ENCODE measurements at places on chromosomes 7 and 10.
A peak's percentile ranks its signal among the peaks of the same experiment; 100 is the strongest.

DNA sequence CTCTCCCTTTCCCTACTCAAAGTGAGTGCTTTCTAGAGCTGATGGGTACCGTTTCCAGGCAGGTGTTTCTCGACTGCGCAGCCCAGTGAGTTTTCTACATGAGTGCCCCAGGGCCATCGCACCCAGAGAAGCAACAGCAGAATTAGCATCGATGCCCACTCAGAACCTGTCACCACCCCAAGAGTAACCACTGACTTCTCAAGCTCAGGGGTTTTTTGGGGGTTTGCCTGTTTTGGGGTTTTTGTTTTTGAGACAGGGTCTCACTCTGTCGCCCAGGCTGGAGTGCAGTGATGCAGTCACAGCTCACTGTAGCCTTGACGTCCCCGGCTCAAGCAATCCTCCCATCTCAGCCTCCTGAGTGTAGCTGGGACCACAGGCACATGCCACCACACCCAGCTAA is 25.7 kb downstream of the SNX8 start:
- DNase-seq: no peak

DNA sequence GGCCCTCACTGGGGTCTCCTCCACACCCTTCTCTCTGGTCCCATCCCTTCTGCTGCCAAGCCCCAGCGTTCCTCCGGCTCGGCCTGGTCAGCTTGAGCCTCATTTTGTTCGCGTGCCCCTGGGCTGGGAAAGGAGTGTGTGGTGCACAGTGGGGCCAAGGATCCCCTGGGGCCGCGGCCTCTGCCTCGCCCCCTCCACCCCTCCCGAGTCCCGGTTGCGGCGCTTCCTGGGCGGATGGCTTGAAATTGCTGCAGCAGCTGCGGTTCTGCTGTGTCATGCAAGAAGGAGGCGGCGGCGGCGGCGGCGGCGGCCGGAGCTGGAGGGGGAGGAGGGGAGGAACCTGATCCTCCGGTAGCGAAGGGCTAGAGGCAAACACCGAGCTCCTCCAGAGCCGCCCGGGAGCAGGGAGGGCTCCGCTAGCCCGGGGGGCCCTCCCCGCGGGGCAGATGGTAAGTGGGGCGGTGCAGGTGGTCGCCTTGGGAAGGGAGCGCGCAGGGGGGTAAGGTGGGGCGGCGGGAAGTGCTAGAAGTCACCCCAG is 217.8 kb upstream of the MKLN1 start:
- peak; percentile 90 for DNase-seq

DNA sequence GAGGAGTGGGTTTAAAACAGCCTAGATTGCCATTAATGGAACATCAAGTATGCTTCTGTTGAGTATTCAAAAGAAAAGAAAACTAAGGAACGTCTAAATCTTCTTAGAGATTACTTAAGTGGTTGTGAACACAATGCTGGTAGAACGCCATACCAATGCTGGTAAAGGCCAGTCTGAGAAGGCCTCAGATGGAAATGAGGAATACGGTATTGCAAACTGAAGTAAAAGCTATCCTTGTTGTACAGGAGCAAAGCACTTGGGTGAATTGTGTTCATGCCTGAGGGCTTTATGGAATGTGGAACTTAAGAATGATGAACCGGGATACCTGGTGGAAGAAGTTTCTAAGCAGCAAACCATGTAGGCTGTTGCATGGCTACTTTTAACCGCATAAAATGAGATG is 208.0 kb downstream of the KCND2 start:
- no peak for DNase-seq

- DNase-seq: peak; percentile 80
These were observed 13.7 kb downstream of the HTRA1 start for GRCh38 chr10:122475100-122475499.

DNA sequence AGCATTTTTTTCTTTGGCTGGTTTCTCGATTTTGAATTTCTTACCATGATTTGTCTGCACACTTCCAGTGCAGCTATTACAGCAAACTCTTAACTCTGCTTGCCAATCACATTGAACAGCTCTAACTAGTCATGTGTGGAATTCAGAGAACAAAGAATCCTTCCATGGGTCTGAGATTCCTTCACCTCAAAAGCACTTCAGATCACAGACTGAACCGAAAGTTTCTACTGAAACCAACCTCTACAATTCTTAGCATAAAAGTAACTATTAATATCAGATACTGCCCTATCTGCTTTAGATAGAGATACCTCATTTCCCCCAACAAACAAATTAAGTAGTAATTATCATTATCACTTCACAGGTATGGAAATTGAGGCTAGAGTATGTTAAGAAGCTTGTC is 56.5 kb upstream of the SP4 start:
- DNase-seq: no peak

GRCh38 chr7:33750177-33750576 is 155.2 kb upstream of the BMPER start:
- DNase-seq: no peak

GRCh38 chr10:124491105-124491504 is 29.5 kb downstream of the LHPP start:
- no peak for DNase-seq

DNA sequence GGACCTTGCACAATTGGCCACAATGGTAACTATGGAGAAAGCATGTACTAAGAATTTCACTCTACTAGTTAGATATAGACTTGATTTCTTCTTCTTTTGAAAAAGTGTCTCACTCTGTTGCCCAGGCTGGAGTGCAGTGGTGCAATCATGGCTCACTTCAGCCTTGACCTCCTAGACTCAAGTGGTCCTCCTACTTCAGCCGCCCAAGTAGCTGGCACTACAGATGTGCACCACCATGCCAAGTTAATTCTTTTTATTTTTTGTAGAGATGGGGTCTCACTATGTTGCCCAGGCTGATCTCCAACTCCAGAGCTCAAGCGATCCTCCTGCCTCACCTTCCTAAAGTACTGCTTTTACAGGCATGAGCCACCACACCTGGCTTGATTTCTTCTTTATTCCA is 29.1 kb downstream of the ASAH2 start:
- DNase-seq: no peak

GRCh38 chr7:50648076-50648475 is 82.9 kb upstream of the DDC start:
- no peak for DNase-seq

GRCh38 chr7:44291066-44291732 is 34.2 kb downstream of the CAMK2B start:
- no peak for DNase-seq

Measured in psoas muscle (tissue), 8 donors.